ENCODE measurements at places on chromosomes 1 and 21.

GRCh38 chr1:227939791-227940771 is 7.7 kb downstream of the WNT9A start:
- DNase-seq: no peak

- no peak for DNase-seq
Measured at GRCh38 chr21:33687634-33688033, 45.3 kb downstream of the ITSN1 start.

- DNase-seq: no peak
Measured at GRCh38 chr1:243216741-243217140, 38.3 kb downstream of the CEP170 start.

GRCh38 chr1:101005871-101006270 is 19.7 kb downstream of the DPH5 start:
- DNase-seq: no peak

GRCh38 chr1:185091480-185091879 is 46.1 kb downstream of the RNF2 start:
- DNase-seq: no peak

- no peak for DNase-seq
Measured at GRCh38 chr1:197725044-197725443, 50.2 kb downstream of the DENND1B start.

- no peak for DNase-seq
Measured at GRCh38 chr1:73009311-73009710, 727.0 kb upstream of the NEGR1 start.

- no peak for DNase-seq
Measured at GRCh38 chr1:115159958-115160357, 70.7 kb upstream of the TSPAN2 start.

- no peak for DNase-seq
Measured at GRCh38 chr1:43153443-43153842, 18.6 kb downstream of the EBNA1BP2 start.
